NCI-H1417 (cell line): ENCODE measurements at places on chromosomes 11 and 22.

DNA sequence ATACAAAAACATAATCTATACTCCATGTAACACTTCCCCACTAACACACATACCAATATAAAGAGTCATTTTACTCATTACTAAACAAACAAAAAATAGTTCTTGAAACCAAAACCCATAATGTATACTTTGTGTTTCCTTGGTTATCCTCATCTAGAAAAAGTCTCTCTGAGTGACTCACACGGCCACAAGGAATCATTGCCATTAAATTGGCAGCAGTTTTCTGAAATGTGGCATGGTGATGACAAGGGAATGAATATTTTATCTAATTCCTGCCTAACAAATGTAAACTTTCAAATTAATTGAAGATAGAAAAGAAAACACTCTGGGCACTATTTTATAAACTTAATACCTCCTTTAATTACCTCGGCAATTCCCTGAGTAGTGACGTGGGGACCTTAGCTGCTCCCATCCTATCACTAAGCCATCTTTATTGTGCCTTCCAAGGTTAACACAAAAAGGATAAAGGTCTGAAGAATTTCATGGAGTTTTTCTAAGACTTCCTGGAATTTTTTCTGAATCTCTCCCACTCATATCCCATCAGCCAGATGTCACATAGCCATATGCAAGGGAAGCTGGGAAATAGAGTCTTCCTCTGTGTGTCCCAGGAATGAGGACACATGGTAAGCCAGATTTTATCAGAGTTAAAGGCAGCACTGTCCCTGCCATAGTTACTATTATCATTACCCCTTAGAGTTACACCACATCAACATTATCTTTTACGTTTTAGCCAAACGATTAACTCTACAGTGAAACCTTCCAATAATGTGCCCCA, 857.2 kb upstream of the TENM4 start:
- no peak for DNase-seq

GRCh38 chr11:122917311-122917710, 34.8 kb downstream of the JHY start:
- DNase-seq: no peak

GRCh38 chr11:119115484-119116234, 5.7 kb upstream of the HINFP start:
- DNase-seq: no peak

DNA sequence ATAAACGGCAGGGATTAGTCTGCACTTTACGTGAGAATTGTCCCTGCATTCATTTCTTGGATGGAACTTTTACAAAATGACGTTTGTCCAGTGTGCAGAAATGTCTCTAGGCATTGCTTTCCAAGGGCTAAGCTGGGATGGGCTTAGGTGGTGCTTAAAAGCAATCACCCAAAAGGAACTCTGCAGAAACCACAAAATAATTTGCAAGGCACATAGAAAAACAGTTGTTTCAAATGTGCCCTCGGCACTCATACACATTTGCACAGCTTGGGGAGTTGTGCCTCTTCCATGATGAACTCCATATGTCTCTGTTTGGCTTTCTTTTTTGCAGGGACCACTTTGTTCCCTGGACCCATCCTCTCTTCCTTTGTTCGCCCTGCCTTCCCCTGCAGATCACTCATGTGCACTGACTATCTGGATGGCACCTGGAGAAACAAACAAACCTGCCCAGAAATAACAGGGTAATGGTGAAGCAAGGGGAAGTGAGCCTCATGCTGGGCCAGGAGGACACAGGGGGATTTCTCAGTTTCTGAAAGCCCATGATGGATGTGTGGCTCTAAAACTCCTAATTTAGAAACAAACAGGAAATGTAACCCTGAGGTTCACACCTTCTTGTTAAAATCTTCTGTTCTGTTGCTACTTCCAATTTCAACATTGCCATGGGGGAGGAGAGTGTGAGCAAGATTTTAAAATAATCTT, 150.2 kb downstream of the SNX19 start:
- DNase-seq: no peak

GRCh38 chr11:41803895-41804294, 344.4 kb upstream of the LRRC4C start:
- DNase-seq: no peak

DNA sequence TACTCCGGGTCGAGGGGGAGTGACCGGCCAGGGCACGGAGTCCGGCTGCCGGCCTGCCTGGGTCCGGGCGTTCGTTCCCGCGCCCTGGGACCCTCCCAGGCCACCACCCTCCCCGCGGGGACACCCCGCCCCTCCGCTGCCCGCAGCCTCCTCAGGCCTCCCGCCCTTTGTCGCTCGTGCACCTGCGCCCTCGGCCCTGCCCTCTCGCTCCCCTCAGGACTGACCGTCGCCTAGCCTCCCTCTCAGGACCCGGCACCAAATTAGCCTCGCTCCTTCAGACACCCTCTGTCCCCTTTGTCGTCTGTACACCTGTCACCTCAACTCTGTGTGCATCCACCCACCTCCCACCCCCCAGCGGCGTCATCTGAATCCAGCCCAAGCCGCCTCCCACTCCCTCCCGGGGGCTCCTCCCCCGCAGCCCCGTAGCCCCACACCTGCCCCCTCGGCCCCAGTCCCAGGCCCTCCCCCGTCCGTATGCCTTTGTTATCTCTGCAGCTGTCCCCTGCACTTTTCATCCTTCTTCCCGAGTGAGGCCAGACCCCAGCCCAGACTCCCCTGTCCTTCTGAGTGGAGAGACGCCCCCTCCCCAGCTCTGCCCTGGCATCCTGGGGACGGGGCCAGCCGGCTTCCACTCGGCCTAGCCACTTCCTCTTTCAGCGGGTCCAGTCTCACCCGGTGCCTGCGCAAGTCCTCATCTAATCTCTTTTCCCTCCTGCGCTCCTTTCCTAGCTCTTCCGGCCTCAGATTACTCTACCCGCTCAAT, 643 bp downstream of the TIGD3 start:
- peak; percentile 52 for DNase-seq
